ENCODE measurements at places on chromosomes 13 and 19. TPM values are rescaled to one million over a fixed set of nuclear protein-coding genes. Genes with fewer than 3 reads are reported as not detected.

The WDR87 gene
- total RNA-seq: not detected

The PEG3 gene
- not detected for total RNA-seq

The RABAC1 gene
- 41.5 TPM for total RNA-seq

GRCh38 chr13:113863524-113864272 lies at the start of gene GAS6:
GAS6 (minus strand) TSS chr13:113864076; CDS start chr13:113863920, 156 bp downstream.
- peak; percentile 77 for DNase-seq
- no peak within 1 kb of the TSS for H3K27ac ChIP-seq
- H3K27me3 ChIP-seq: peaks cover 51% of the 10 kb centered on the region
- peaks cover 9% of the 10 kb centered on the region for H3K4me1 ChIP-seq
- H3K36me3 ChIP-seq: no peaks in the 10 kb centered on the region

- DNase-seq: no peak
- no peak overlapping the region for H3K27ac ChIP-seq
- H3K27me3 ChIP-seq: no peaks in the 10 kb centered on the region
- no peaks in the 10 kb centered on the region for H3K36me3 ChIP-seq
- H3K4me3 ChIP-seq: no peak overlapping the region
- H3K4me1 ChIP-seq: no peaks in the 10 kb centered on the region
Measured at GRCh38 chr13:71611292-71611691, 255.7 kb downstream of the DACH1 start.

DNA sequence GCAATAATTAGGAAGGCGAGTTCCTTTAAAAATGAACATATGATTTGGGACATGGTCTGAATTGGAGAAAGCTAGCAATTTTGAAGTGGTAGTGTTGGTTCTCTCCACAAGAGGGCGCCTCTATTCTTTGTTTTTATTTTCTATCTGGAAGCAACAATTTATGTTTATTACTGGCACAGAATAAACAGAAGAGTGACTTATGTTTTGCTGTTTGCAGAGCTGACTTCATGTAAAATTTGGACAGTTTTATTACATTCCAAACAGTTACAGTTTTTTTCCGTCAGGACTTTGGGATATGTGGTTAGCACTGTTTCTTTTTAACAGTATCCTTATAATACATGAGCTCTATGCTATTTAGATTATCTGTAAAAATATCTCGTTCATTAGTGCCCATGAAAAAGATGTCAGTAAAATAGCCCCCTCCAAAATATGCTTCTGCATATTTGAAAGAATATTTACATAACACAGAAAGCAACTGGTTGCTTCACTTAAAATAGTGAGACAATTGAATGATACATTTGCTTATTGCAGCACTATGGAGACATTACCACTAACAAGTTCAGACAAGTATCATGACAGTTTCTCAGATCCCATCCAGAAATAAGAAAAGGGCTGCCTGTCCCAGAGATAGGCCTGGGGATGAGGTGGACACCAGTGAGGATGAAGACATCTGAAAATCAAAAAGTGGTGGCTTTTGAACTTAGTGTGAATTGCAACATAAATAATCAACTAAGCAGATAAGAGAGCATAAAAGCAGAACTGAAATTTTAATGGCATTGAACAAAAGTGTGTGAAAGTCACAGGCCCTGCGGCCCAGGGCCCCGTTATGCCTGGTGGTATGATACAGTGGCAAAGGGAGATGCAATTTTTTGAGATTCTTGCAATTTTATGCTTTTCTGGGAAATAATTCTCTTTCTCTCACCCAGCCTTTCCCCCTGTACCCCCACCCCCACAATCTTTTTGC lies 32.3 kb upstream of the FGF9 start:
- no peak overlapping the region for H3K4me3 ChIP-seq
- no peak overlapping the region for H3K27ac ChIP-seq
- no peaks in the 10 kb centered on the region for H3K36me3 ChIP-seq
- DNase-seq: peak; percentile 77
- H3K27me3 ChIP-seq: peaks cover 7% of the 10 kb centered on the region
- H3K4me1 ChIP-seq: no peaks in the 10 kb centered on the region

DNA sequence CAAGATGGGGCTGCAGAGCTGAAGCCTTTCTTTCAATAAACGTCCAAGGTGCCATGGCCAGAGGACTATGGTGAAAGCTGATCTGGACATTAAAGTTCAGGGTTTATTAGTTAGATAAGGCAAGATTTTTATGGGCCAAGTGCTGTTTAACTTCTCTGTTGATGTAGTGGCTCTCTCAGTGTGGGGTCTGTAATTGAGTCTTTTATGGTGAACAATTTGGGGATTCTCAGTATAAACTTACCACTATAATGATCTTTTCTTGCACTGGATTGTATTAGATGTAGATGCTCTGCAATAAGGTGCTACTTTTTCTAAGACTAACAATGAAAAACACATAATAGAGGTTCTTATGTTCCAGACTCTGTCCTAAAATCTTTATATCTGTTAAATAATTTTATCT lies 190.1 kb upstream of the KLF12 start:
- H3K36me3 ChIP-seq: no peaks in the 10 kb centered on the region
- no peaks in the 10 kb centered on the region for H3K4me1 ChIP-seq
- H3K4me3 ChIP-seq: no peak overlapping the region
- no peak for DNase-seq

DNA sequence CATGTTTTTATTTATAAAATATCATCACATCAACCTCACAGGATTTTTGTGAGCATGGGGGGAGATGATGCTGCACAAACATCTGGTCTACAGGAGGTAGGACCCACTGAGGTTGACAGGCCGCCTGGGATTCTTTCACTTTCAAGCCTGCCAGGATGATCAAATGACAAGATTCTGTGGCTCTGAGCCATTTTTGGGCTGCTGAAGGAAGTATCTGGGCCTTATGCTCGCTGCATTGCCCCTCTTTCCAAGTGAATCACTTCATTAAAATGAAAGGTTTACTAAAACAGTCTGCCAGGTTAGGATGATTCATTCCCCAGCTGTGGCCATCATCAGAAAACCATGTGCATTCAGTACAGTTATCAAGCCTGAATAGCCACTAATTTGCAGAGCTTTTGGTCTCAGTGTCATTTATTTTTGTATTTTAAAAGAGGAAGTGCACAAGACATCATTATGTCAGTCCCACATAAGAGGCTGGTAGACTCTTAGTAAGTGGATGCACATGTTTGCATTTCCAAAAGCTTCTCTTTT lies 34.4 kb downstream of the STARD13 start:
- no peak overlapping the region for H3K4me3 ChIP-seq
- no peak overlapping the region for H3K27ac ChIP-seq
- no peak for DNase-seq

DNA sequence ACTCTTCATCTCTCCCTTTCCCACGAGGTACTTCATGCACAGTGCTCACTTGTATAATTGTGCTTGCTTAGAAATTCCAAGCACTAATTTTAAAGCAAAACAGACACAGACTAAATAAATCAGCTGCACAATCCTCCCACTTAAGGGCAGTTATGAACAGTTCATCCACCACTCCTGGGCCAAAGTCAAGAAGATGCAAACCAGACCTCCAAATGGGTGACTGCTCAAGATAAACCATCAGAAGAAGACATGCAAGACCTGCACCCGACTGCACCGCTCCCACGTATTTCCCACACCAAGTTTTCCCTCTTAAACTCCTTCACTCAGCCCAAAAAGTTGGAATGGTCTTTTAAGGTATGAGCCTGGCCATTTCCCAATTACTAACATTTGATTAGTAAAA lies 19.9 kb downstream of the ZNF235 start:
- no peaks in the 10 kb centered on the region for H3K4me1 ChIP-seq
- DNase-seq: no peak
- H3K4me3 ChIP-seq: no peak overlapping the region
- no peak overlapping the region for H3K27ac ChIP-seq

- H3K4me3 ChIP-seq: no peak overlapping the region
- no peaks in the 10 kb centered on the region for H3K4me1 ChIP-seq
- no peaks in the 10 kb centered on the region for H3K36me3 ChIP-seq
- no peak for DNase-seq
- H3K27me3 ChIP-seq: peaks cover 49% of the 10 kb centered on the region
- H3K27ac ChIP-seq: no peak overlapping the region
Measured at GRCh38 chr13:26762745-26763345, 2.3 kb upstream of the GPR12 start.

- H3K4me1 ChIP-seq: peaks cover 5% of the 10 kb centered on the region
- H3K27me3 ChIP-seq: peaks cover 42% of the 10 kb centered on the region
- H3K4me3 ChIP-seq: peak overlapping the region; percentile 74
- DNase-seq: peak; percentile 71
Measured at GRCh38 chr19:35986664-35987570, 8.1 kb upstream of the SDHAF1 start.

GRCh38 chr13:71412231-71412630 lies 454.8 kb downstream of the DACH1 start:
- DNase-seq: no peak
- no peak overlapping the region for H3K27ac ChIP-seq
- no peak overlapping the region for H3K4me3 ChIP-seq
- H3K27me3 ChIP-seq: no peaks in the 10 kb centered on the region
- no peaks in the 10 kb centered on the region for H3K4me1 ChIP-seq
- H3K36me3 ChIP-seq: no peaks in the 10 kb centered on the region

DNA sequence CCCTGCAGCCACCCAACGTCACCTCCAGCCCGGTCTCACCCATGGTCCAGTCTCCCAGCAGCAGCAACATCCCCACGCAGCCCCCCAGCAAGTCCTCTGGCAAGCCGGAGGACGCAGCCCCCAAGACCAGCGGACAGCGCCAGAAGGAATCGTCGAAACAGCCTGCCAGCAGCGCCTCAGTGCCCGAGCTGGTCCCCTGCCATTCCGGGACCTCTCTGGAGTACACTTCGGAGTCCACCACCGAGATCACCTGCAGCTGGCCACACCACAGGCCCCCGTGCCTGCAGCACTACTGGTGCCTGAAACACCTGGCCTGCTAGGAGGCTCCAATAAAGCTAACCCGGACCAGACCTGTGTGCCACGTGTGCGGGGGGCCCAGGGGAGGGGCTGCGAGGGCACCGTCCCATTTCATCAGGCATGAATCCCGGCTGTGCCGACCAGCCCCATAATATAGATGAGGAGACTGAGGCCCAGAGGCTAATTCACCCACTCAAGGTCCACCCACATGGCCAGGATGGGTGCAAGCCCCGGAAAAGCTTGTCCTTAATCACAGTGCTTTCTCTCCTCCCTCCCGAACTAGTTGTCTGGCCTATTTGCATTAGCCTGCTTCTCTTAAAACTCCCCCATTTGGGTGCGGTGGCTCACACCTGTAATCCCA lies 6.7 kb downstream of the REEP6 start:
- H3K4me1 ChIP-seq: peaks cover 2% of the 10 kb centered on the region
- H3K4me3 ChIP-seq: no peak overlapping the region
- H3K36me3 ChIP-seq: no peaks in the 10 kb centered on the region
- no peak for DNase-seq
- H3K27ac ChIP-seq: no peak overlapping the region
- peaks cover 3% of the 10 kb centered on the region for H3K27me3 ChIP-seq

- no peak overlapping the region for H3K4me3 ChIP-seq
- H3K27ac ChIP-seq: no peak overlapping the region
- no peak for DNase-seq
- no peaks in the 10 kb centered on the region for H3K27me3 ChIP-seq
- peaks cover 2% of the 10 kb centered on the region for H3K36me3 ChIP-seq
Measured at GRCh38 chr19:15439078-15439799, 10.5 kb downstream of the WIZ start.

GRCh38 chr13:38141792-38142191 lies 207.9 kb upstream of the UFM1 start:
- DNase-seq: no peak
- no peak overlapping the region for H3K27ac ChIP-seq
- H3K4me1 ChIP-seq: no peaks in the 10 kb centered on the region
- no peaks in the 10 kb centered on the region for H3K36me3 ChIP-seq
- no peaks in the 10 kb centered on the region for H3K27me3 ChIP-seq

DNA sequence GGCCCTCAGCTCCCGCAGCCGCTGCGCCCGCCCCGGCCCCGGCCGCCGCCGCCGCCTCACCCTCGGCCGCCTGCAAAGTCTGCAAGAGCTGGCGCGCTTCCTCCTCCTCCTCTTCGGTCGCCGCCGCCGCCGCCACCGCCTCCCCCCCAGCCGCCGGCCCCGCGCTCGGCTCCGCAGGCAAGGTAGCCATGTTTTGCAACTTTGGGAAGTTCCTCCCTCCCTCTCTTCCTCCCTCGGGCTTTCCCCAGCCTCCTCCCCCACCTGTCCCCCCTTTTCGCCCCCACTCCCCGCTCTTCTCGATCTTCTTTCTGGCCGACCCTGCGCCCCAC lies 433 bp downstream of the SIX5 start:
- peak overlapping the region; percentile 86 for H3K27ac ChIP-seq
- H3K4me3 ChIP-seq: peak overlapping the region; percentile 93
- H3K36me3 ChIP-seq: no peaks in the 10 kb centered on the region
- DNase-seq: no peak
- H3K27me3 ChIP-seq: peaks cover 25% of the 10 kb centered on the region
- H3K4me1 ChIP-seq: peaks cover 12% of the 10 kb centered on the region

DNA sequence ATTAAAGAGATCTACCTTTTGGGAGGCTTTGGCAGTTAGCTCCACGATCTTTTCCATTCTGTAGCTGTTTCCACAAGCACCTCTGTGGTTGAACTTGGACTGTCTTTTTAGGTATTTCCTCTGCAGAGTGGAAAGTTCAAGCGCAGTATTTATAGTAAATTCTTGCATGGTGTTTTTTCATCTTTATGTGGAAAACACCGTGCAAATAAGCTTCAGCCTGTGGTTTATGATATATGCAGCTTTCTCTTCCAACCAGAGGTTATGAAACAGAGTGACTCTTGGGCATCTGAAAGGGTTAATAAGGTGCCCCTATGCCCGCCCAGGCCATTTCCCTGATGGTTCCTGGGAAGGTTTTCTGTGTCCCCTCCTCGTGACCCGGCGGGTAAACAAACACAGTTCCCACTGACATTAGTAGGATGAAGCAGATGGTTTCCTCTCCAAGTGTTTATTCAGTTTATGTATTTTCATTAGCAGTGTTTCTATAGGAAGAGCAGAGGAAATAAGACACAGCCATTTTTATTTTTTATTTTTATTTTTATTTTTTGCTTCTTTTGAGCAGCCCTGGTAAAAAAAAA lies 39.7 kb upstream of the RNF113B start:
- H3K27ac ChIP-seq: no peak overlapping the region
- H3K36me3 ChIP-seq: no peaks in the 10 kb centered on the region
- H3K4me3 ChIP-seq: no peak overlapping the region
- no peak for DNase-seq
- peaks cover 1% of the 10 kb centered on the region for H3K27me3 ChIP-seq
- H3K4me1 ChIP-seq: no peaks in the 10 kb centered on the region

DNA sequence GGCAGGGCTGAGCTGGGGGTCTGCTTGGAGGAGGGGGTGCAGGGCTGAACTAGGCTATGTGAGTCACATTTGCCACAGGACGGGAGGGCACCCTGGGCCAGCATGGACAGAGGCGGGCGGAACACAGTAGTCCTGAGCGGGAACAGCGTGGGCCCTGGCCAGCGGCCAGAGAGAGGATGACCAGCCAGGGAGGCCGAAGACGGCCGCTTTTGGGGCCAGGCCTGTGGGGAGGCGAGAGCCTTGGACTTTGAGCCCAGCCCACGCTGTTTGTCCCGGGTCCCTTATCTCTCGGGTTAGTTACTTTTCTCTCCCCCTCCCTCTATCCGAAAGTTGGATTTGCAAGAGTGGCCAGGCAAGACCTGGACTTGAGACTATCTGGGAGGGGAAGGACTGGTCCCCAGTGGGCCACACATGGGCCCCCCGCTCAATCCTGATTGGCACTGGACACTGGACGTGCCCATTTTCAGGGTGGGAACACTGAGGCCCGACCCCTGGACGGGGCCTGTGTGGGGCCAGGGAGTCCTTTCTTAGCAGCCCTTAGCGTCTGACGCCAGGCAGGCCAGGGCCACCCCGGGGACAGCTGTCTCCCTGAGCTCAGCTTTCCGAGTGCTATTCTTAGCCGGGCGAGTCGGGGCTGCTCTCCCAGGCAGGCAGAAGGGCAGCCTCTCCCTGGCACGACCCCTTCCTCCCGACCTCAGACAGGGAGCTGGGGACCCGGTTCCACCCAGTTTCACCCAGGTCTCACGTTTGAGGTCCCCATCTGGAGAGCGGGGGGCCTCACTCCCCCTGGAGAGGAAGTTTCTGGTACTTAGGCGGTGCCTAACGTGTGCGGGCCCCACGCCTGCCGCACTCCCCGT lies 833 bp downstream of the GAMT start:
- peaks cover 10% of the 10 kb centered on the region for H3K4me1 ChIP-seq
- peak; percentile 67 for DNase-seq
- peaks cover 6% of the 10 kb centered on the region for H3K27me3 ChIP-seq

Data from activated CD4-positive, alpha-beta T cell treated with anti-CD3 and anti-CD28 coated beads, Interleukin-2, amount 10 ng/mL, durations not matched to agents 24 days and 14 days (primary cell).